ENCODE measurements at places on chromosomes 1 and 21. TPM values are rescaled to one million over a fixed set of nuclear protein-coding genes. Genes with fewer than 3 reads are reported as not detected.

The RNU1-2 gene
- total RNA-seq, result 1,140 TPM

The OR2L5 gene
- total RNA-seq, result not detected

The ATP6V1G3 gene
- total RNA-seq, result 0.97 TPM

The LRRC71 gene
- total RNA-seq, result not detected

The SPRR2B gene
- not detected for total RNA-seq

The HHAT gene
- 3.0 TPM for total RNA-seq

- no peak for DNase-seq
Measured at GRCh38 chr21:37230632-37231248, 36.4 kb downstream of the VPS26C start.

- DNase-seq, result peak; percentile 10
Measured at GRCh38 chr1:38123356-38124135, 77.0 kb upstream of the POU3F1 start.

- peak; percentile 96 for DNase-seq
Measured at GRCh38 chr1:85297855-85298629, 21.6 kb upstream of the BCL10 start.

DNA sequence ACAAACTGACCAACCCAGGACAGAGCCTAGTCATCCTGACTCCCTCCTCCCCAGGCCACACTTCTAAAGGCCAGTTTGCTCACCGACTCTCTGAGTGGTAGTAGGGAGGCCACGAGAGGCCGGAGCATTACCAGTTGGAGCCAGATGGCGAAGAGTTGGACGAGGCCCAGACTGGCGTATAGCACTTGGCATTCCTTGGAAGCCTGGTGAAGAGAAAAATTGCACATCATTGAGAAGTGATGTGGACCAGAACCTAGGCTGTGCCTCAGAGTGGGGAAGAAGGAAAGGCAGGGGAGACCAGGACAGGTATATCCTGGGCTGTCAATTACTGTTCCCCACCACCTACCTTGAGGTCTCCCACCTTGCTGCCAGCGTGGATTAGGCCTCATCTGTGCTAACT is 12.2 kb downstream of the PABPC4 start:
- no peak for DNase-seq

GRCh38 chr1:110318046-110318445 is 21.1 kb upstream of the RBM15 start:
- no peak for DNase-seq

DNA sequence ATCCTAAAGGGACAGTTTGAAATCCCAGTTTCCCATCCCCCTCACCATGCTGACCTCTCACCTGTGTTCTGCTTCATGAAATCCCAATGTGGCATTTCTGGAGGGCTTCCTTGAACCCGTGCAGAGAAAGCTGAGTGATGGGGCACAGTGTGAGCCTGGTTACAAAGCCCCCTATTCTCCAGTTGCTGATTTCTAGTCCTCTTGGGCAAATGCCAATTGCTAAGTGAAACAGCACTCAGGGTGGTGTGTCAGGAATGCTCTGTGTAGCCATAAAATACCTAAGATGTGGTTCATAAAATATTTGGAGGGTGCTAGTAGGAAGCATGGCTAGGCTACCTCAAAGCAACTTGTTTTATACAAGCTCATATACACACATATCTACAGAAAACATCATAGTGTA is 32.0 kb downstream of the SUSD4 start:
- peak; percentile 61 for DNase-seq

DNA sequence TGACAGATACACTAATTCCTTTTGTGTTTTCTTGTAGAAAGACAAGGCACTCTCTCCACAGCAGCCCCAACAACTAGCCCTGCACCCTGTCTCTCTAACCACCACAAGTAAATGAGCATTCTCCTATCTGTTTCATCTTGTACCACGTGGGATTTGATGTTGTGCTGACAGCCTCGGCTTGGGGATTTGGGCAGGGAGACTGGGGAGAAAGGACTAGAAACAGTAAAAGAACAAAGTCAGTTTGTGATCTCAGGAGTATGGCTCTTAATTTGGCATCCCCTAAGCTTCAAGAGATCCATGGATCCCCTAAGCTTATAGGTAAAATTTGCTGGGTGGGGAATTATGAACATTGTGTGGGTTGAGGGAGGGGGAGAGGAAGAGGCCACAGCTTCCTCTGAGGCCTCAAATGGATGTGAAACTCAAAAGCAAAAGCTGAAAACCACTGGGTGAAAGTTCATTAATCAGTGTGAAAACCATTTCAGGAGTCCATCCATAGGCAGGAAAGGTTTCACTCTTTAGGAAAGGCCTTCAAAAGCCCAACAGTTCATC is 3.1 kb downstream of the C1orf162 start:
- DNase-seq, result no peak

- peak; percentile 72 for DNase-seq
Measured at GRCh38 chr1:150192012-150192411, 42.3 kb downstream of the PLEKHO1 start.

- no peak for DNase-seq
Measured at GRCh38 chr1:206975306-206975705, 5.0 kb upstream of the FCAMR start.

- DNase-seq, result peak; percentile 30
Measured at GRCh38 chr1:192524223-192524622, 51.4 kb upstream of the RGS1 start.

GRCh38 chr21:31128234-31128633 is 90.0 kb upstream of the KRTAP19-8 start:
- no peak for DNase-seq

- peak; percentile 89 for DNase-seq
Measured at GRCh38 chr1:98903261-98903660, 101.4 kb downstream of the PLPPR5 start.

DNA sequence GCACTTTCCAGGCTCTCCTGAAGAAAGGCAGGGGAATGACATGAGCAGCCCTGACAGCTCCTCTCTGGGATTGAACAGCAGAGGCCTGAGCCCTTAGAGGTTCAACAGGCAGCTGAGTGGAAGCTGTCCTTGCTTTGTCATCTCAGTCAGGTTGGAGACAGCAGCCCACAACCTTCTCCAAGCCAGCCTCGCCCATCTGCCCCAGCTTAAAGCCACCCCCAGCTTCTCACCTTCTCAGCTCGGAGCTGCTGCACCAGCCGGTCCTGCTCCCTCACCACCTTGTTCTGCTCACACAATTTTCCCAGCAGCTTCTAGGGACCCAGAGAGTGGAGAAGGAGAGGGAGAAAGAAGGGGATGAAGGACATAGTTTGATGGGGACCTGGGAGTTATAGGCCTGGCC is 35.2 kb upstream of the GOLT1A start:
- no peak for DNase-seq

DNA sequence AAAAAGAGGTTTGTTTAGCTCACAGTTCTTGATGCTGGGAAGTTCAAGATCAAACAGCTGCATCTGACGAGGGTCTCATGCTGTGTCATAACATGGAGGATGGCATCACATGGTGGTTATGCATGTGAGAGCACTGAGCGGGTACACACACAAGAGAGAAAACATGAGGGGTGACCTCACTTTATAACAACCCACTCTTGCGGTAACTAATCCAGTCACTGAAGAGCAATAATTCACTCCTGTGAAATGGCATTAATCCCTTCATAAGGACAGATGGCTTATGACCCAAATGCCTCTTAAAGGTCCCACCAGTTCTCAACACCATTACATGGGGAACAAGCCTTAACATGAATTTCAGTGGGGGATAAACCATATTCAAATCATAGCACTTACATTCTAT is 23.2 kb upstream of the CHIT1 start:
- DNase-seq, result no peak

DNA sequence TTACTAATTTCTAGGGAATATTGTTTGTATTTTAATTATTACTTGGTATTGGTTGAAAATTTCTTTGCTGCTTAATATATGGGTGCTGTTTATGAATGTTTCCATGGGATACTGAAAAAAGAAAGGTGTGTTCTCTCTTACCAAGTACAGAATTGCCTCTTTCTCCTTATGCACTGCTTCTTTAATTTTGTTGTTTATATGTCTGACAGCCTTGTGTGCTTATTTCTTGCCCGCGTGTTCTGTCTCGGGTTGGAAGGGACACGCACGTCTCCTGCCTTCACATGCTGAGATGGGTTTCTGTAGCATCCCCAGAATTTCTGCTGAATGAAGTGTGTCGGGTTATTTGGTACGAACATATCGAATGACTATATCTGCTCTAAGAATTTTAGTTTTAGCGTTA is 51.1 kb downstream of the AGPAT3 start:
- DNase-seq, result no peak

GRCh38 chr1:180286417-180286816 is 56.4 kb downstream of the LHX4 start:
- no peak for DNase-seq

- no peak for DNase-seq
Measured at GRCh38 chr1:228022571-228023293, 15.9 kb downstream of the WNT3A start.

GRCh38 chr1:82931006-82931405 is 1067.9 kb downstream of the TTLL7 start:
- DNase-seq, result no peak

DNA sequence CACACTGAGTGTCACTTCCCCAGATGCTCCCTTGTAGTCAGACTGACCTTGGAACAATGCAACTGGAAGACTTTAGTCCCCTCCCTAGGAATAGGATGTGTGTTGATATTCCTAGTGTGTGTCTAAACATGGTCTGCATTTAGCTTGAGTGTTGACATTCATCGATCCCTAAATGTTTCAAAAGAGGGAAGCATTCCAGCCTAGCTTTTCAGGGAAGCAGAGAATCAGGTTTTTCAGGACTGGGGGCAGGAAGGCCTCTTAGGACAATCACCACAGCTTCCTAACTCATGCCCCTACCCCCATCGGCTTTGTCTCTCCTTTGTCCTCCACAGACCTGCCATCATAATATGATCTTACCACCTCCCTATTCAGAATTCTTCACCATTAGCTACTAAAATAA is 43.4 kb downstream of the NMNAT2 start:
- DNase-seq, result no peak

GRCh38 chr1:33301273-33301984 is 19.5 kb downstream of the A3GALT2 start:
- DNase-seq, result peak; percentile 43
